ENCODE measurements at places on chromosomes 5 and 9. TPM values are rescaled to one million over a fixed set of nuclear protein-coding genes. Genes with fewer than 3 reads are reported as not detected.

The PCDHB7 gene
- total RNA-seq = 2.0 TPM

The BAAT gene
- 0.12 TPM for total RNA-seq

- DNase-seq = no peak
Observed at GRCh38 chr9:134390947-134391318, 64.7 kb downstream of the RXRA start.

DNA sequence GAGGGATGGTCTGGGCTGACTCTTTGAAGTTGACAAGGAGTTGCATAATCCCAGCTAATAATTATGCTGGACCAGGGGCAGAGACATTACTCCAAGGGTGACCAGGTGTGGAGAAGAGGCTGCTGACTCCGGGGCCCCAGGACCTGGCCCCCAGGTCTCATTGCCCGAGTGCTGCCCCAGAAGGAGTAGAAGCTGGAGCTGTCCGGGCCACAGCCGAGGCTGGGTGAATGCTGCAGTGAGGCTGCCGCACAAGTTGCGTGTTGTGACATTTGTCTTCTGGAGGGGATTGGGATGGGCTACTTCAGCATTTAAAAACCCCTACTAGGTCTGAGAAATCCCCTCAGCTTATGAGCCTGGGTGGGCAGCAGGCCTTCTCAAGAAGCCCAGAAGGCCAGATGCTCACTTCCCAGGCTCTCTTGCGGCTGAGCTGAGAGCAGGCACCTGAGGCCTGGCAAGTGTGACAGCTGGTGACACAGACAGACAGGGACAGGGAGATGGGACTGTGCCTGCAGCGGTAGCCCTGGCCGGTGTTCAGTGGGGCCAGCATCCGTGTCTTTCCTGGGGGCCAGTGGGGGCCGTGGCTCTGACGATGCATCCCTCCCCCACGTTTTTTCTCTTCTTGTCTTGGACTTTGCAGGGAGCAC lies 122.8 kb downstream of the KCNIP1 start:
- no peak for DNase-seq

GRCh38 chr5:89417515-89417914 lies 534.5 kb upstream of the MEF2C start:
- no peak for DNase-seq

GRCh38 chr9:21657966-21658667 lies 144.3 kb upstream of the MTAP start:
- no peak for DNase-seq

GRCh38 chr9:105206496-105206820 lies 38.0 kb upstream of the SLC44A1 start:
- DNase-seq = no peak

DNA sequence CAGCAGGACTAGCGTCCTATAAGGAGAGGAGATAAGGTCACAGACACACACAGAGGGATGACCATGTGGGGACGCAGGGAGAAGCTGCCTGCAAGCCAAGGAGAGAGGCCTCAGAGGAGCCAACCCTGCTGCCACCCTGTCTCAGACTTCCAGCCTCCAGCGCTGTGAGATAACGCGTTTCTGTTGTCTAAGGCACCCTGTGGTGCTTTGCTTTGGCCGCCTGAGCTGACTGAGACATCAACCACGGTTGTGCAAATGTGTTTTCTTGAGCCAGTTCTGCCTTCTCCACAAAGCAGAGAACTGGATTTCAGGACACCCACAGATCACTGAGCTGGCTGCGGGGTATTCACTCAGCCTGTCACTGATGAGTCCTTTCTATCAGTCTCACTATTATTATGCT lies 149.1 kb downstream of the NXNL2 start:
- DNase-seq = no peak

- no peak for DNase-seq
Observed at GRCh38 chr5:172410160-172410559, 44.2 kb downstream of the SH3PXD2B start.

DNA sequence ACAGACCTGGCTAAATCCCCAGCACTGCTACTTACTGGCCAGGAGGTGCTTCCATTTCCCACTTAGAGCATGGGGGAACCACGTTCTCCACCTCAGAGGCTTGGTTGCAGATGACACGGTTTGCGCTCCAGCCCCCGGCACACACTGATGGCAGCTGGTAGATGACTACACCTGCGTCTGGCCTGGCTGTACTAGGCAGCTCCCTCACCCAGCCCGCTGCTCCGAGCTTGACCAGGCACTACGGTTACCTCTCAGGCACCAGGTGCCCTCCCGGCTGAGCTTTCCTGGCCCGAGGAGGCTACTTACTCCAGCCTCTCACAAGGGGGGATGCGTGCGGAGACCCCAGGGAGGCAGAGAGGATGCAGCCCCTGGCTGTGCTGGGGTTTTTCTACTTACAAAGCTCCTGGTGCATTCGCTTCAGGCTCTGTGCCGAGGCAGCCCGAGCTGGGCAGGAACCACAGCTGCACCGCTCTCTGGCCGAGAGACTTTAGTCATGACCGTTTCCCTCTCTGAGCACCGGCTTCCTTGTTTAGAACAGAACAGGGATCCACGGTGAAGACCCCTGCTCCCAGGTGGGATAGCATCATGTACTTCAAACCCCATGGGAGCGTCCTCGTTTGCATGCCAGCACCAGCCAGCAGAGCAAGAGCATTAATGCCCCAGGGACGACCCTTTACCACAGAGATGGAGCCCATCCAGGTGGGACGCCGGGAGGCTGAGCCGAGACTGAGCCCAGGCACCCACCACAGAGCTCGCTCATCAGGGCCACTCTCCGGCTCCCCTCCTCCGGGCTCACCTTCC lies 7.6 kb upstream of the GBGT1 start:
- DNase-seq = no peak

DNA sequence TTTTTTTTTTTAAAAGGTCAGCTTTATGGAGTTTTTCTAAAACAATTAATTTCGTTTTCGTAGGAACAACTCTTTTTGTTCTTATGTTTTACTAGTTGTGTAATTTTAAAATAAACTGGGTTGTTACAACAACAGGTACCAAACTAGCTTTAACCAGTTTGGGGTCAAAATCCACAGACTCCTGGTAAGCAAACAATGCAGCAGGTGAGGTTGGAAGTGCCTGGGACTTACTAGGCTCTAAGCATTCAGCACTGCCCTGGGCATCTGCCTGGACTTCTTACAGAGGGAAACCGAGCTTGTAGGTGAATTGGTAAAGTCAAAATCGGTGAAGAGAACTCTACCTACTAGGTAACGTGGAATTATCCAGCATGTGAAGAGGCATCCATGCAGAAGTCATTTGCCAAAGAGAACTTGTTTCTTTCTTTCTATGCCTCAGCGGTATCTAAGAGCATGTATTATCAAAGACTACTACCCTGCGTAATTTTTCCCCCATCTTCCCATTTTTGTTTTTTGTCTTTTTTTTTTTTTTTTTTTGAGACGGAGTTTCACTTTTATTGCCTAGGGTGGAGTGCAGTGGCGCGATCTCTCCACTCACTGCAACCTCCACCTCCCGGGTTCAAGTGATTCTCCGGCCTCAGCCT lies 145.4 kb downstream of the KCTD16 start:
- DNase-seq = no peak

DNA sequence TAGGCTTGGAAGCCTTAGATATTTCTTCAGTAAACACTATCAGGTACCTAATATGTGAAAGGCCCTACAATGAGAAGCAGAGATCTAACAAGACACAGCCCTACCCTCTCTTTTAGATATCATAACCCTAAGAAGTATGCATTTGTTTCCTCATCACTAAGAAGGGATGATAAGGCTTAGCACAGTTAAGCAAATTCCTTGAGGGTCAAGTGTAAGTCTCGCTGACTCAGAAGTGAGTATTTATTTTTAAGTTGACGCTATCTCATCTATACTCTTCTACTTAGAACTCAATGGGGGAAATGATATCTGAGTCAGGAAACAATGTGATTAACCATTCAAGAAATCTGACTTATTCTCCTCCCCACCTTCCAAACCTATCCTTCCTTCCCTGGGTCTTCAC lies 149.7 kb downstream of the ESM1 start:
- DNase-seq = no peak

Measured in ovary (tissue), 10 donors.